ELR (cell line): ENCODE measurements at places on chromosomes 12 and 14.
A peak's percentile ranks its signal among the peaks of the same experiment; 100 is the strongest.

GRCh38 chr12:124387528-124387911, 92.6 kb downstream of the RFLNA start:
- DNase-seq, result peak; percentile 46

GRCh38 chr12:93684716-93685115, 7.5 kb downstream of the CRADD start:
- no peak for DNase-seq

- DNase-seq, result peak; percentile 14
Measured at GRCh38 chr12:78407722-78408121, 456.9 kb upstream of the SYT1 start.

DNA sequence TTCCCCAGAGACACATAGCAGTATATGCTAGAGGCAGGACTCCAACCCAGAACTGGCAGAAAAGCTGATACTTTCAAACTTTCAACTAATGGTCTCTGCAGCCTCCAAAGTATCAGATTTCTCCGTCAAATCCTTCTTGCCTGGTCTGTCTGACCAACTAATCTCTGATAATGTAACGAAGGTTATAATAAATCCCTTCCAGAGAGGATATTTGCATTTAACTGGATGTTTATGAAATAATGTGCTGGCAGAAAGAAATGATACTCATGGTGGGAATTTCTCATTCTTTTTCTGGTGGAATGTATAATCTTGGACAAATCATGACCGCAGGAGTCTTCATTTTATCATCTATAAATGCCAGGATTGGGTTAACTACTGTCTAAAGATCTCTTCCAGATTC, 860.3 kb downstream of the DIO2 start:
- DNase-seq, result no peak

DNA sequence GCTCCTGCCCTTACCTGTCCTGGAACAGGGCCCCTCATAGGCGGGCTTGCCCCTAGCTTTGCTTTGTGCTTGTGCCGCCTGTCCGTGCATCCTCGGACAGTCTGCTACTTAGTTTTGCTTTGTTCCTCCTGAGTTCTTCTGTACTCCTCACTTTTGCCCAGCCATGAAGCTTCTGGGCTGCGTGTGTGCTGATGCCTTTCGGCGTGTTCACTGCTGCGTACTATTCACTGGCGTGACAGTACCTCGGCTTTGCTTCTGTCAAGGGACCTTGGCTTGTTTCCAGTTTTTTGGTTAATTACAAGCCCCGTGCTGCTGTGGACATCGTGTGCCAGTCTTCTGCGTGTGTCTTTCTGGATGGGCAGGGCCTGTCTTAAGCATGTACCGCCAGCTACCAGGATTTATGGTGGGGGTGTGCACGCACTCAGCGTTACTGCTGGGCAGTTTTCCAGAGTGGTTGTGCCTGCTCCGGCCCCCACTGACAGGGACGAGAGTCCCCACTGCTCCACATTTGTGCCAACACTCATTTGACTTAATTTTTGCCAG, 2.5 kb downstream of the PACS2 start:
- DNase-seq, result no peak

GRCh38 chr14:99394602-99395156, 86.0 kb downstream of the SETD3 start:
- no peak for DNase-seq

- no peak for DNase-seq
Measured at GRCh38 chr12:39227218-39227617, 215.7 kb downstream of the KIF21A start.

DNA sequence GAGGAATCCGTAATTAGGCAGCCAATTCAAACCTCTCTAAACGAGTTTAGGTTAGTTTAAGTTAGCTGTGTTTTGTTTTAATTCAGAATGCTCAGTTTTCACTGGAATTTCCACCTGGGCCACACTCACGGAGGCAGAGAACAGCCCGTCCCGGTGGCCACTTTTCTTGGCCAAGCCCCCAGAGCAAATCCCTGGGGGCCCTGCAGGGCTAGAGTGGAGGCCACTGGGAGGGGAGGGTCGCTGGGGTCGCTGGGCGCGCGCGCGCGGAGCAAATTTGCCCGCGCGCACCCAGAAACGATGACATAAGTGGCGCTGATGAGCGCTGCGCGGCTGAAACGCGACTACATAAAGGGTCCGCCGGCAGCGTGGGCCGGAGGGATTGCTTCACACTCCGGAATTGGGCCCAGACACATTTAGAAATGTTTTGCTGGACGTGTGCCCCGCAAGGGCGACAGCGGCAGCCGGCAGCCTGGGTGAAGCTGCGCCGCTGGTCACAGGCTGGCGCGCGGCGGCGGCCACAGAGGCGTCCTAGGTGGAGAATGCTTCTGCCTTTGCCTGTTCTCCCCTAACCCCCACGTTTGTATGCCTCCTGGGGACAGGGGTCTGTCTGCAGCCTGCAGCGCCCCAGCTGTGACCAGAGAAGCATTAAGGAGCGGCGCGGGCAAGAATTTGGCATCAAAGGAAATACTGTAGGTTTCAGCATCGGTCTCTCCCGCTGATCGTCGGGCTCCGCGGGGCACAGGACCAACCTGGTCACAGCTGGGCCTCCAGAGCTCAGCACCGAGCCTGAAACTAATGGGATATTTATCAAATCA, 37.9 kb upstream of the TBX5 start:
- DNase-seq, result no peak
